ENCODE measurements at places on chromosomes 6 and 20.

DNA sequence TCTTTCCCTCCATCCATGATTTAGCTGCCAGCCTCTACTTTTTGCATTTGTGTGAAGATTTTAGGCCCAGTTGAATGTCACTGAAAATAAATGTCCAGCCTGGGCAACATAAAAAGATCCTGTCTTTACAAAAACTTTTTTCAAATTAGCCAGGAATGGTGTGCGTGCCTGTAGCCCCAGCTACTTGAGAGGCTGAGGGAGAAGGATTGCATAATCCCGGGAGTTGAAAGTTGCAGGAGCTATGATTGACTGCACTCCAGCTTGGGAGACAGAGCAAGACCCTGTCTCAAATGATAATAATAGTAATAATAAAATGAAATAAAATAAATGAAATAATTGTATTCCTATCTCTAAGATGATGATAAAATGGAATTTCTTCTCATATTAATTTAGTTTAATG, 5.0 kb upstream of the GFOD1 start:
- no peak for DNase-seq

- DNase-seq, result no peak
Measured at GRCh38 chr6:159700970-159701369, 7.9 kb upstream of the SOD2 start.

DNA sequence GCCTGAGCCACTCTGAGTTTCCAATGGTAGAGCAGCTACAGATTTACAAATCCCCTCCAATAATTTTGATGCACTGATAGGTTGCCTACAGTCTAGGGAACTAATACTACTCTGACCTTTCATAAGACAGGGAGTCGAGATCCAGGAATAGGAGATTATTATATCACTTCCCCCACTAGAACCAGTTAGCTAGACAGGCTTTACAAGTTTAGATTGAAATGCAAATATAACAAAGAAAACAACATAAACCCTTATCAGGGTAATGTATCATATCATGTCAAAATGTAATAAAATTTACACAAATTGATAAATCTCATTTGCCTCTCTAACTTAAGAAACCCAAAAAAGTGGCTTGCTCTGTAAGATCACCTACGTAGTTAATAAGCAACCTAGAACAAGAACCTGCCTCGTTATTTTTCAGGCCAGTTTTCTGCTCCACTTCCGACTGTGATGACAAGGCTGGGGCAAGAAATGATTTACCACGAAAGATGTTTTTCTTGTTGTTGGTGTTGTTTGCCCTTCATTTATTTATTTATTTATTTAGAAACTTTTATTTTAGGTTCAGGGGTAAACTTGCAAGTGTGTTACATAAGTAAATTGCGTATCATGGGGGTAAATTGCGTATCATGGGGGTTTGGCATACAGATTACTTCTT, 504.2 kb upstream of the ID4 start:
- DNase-seq, result no peak

DNA sequence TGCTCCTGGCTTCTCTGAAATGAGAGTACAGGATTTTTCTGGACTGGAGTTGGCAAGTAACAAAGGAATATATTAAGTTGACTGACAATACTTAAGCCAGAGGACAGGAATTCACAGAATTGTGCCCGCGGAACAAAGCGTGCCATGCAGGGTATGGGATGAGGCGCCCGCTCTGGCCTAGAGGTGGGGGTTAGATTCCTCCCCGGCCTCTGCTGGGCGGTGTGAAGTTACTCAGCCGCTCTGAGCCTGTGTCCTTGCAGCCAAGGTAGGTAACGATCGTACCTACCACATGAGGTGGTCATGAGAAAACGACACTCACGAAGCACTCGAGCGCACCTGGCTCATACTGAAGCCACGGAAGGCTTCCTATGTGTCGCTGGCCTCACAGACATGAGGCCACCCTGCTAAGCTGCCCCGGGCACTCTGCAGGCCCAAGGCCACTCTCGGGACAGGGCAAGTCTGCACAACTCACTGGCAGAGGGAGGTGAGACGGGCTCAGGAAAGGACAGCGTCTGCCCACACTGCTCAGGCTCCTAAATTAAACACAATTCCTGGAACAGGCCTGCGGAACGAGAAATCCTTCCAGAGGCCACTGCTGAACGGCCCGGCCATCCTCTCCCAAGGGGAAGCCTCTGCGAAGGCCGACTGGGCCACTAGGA, 70.8 kb downstream of the PSMG4 start:
- DNase-seq, result no peak

GRCh38 chr6:121436274-121436857, 920 bp downstream of the GJA1 start:
- no peak for DNase-seq

- no peak for DNase-seq
Measured at GRCh38 chr6:5783584-5784089, 223.1 kb downstream of the NRN1 start.

DNA sequence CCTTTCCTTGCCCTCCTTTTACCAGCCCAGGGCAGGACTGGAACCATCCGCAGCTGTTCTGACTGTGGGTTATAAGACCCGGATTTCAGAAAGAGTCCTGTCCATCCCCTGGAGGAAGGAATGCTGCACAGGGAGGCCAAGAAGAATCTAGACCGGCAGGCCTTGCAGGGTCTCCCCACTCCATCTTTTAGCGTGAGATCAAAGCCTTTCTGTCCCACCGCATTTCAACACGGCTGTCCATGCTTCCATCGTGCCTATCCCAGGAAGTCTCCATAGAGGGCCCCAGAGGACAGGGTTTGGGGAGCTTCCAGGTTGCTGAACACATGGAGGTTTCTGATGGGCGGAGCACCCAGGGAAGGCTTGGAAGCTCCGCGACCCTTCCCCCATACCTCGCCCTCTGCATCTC, 79.3 kb upstream of the AGPAT4 start:
- no peak for DNase-seq

- DNase-seq, result no peak
Measured at GRCh38 chr20:10375191-10375590, 58.8 kb downstream of the MKKS start.

GRCh38 chr20:36672991-36673390, 27.0 kb upstream of the SLA2 start:
- no peak for DNase-seq

DNA sequence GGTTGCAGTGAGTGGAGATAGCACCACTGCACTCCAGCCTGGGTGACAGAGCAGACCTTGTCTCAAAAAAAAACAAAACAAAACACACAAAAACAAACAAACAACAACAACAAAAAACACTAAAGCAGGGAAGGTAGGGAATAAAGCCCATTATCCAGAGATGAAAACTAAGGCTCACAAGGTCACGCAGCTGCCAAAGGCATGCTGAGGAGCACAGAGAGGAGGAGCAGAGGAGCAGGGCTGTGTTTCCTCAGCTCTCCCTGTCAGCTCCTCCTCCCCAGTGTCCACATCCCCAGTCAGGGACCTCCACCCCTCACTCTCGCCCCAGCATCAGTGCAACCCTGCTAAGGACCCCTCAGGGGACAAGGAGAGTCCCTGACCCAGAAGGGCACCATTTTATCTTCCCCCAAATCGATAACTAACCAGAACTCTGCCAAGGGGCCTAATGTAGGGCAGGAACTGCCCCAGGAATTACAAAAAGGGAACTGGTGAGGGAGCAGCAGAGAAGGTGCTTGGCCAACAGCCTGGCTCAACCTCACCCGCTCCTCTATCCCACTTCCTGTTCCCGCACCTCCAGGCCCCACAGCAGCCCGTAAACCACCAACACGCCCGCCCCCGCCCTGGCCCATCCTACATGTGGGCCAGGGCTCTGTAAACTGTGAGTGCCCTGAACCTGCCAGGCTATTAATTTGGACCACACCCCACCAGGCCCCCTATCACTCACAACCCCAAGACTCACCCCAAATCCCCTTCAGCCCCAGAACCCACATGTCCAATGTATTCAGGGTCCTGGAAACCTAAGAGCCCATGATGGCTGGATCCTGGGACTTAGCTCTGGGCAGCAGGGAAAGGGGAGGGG, 9.0 kb downstream of the TEAD3 start:
- peak; percentile 84 for DNase-seq

GRCh38 chr6:138920906-138921305, 67.1 kb downstream of the REPS1 start:
- no peak for DNase-seq

- no peak for DNase-seq
Measured at GRCh38 chr20:21006611-21007010, 99.5 kb downstream of the LINC00237 start.

DNA sequence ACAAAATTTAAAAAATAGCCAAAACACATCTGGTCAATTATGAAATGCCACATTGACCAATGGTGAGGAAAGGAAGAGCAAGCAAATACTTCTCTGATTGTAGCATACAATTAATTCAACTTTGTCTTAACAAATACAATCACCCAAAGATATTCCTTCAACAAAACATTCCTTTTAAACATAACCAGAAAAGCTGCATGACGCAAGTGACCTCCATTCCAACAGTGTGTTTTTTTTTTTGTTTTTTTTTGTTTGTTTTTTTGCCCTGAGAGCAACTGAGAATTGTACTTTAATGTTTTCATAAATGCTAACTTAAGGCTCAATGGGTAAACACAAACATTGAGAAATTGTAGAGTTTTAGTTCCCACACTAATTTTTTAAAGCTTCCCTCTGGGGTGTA, 184.4 kb downstream of the PTPRK start:
- DNase-seq, result no peak

GRCh38 chr6:75431379-75431778, 62.2 kb downstream of the FILIP1 start:
- no peak for DNase-seq

DNA sequence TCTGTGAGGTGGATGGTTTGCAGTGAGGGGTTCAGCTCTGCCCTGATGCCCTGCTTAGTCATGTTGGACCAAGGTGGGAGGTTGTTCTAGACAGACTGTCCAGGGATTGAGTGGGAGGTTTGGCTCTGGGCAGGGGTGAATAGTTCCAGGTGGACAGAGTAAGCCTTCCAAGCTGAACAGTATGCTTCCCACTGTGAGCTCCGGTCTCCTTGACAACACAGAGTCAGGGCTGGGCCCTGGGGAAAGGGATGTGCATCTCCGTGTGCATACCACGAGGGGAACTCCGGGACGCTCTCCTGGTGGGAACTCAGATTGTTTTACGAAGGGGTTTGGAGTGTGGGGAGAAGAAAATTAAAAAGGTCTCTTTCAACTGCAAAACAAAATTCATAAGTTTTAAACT, 174.7 kb downstream of the DHX35 start:
- DNase-seq, result no peak

DNA sequence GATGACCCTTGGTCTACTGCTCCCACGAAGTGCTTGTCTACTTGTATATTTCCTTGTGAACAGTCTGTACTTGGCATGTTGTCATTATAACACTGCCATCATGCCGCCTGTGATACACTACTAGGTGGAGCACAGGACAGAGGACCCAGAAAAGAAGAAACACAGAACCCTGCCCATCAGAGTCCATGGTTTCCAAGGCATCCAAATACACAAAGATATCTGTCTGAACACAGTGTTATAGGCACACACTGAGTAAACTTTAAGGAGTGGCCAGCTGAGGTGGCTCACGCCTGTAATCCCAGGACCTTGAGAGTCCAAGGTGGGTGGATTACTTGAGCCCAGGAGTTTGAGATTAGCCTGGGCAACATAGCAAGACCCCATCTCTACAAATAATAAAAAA, 110.5 kb upstream of the SLC2A12 start:
- DNase-seq, result peak; percentile 53

- no peak for DNase-seq
Measured at GRCh38 chr6:1610497-1611321, 994 bp downstream of the FOXC1 start.

- DNase-seq, result peak; percentile 19
Measured at GRCh38 chr6:12602951-12603672, 113.5 kb upstream of the PHACTR1 start.

DNA sequence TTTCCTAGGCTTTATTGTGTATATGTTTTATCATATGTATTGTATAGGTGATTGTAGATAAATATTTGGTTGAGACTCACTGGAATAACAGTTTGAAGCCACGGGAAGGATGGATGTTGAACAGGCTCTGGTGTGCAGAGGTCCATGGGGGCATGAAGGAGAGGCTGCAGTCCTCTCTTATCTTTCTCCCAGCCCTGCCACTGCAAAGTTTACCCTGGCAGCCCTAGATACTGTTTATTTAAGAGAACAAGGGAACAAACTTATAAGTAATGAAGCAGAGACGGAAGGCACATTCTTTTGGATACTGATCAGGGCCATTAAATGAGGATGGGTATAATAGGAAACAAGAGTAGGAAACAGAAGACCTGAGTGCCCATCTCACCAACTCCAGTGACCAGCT, 103.6 kb upstream of the SCGN start:
- no peak for DNase-seq

DNA sequence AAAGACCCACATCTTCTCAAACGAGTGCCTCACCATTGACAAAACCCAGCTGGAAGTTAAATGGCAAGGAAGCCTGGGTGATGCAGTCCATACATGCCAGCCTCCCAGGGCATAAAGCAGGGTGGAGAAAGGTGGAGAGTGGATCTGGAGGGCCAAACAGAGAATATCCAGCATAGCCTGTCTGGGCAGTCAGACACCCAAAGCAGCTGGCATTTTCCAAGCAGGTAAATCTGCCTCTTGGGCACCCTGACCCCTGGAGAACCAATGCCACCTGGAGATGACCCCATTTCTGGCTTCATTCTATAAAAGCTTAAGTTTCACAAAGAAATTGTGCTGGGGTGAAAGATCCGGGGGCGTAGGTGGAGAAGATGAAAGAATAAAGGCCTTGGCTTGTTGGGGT, 5.1 kb upstream of the SRPK1 start:
- DNase-seq, result no peak

GRCh38 chr20:43717616-43717995, 9.2 kb downstream of the GTSF1L start:
- no peak for DNase-seq

DNA sequence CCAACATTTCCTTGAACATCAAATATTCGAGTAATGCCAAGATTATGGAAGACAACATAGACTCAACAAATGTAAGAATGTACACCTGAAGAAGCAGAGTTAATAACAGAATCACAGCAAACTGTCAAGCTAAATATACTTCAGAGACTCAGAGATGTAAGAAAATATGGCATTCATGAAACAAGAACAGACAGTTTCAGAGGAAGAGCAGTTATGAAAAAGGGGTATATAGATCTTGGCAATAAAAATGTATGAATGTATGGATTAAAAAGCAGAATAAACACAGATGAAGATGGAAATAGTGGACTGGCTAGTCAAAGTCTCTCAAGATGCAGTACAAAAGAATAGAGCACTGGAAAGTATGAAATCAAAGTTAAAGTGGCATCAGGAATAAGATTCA, 18.4 kb downstream of the RRAGD start:
- no peak for DNase-seq

DNA sequence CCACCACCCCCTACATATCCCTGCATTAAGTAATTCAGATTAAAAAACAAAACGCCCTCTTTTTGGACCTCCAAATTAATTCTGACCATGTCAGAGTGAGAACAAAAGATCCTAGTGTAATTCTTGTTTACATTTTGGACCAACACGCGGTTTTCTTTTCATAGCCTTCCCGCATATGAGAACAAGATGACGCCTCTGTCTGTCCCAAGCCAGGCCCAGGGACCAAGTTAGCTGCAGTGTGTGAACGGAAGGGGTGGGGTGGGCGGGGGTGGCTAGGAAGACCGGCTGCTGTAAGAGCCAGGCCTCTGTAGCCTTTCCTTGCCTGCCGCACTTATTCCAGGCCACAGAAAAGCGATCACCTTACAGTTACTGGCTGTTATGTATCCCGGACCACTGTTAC, 68.0 kb downstream of the PLCG1 start:
- no peak for DNase-seq

- DNase-seq, result no peak
Measured at GRCh38 chr6:41100871-41101287, 28.1 kb downstream of the NFYA start.

Data from transverse colon (tissue), 4 donors.